ENCODE measurements at places on chromosomes 5 and 9. TPM values are rescaled to one million over a fixed set of nuclear protein-coding genes. Genes with fewer than 3 reads are reported as not detected.

The ACTBL2 gene
- not detected for total RNA-seq

The ADAMTSL2 gene
- 0.44 TPM for total RNA-seq

The ACTL7A gene
- total RNA-seq, result not detected

The LRRC26 gene
- total RNA-seq, result 9.2 TPM

The FOXD4L3 gene
- not detected for total RNA-seq

The DMRTA1 gene
- total RNA-seq, result 1.6 TPM

The CCDC171 gene
- total RNA-seq, result 8.8 TPM

The PDLIM4 gene
- total RNA-seq, result 102 TPM

The UGT3A2 gene
- total RNA-seq, result not detected

The SIGMAR1 gene
- 84.8 TPM for total RNA-seq

The ADGRD2 gene
- not detected for total RNA-seq

The SELENOP gene
- total RNA-seq, result 1,868 TPM

The PTPA gene
- 83.4 TPM for total RNA-seq

The PKD2L2 gene
- not detected for total RNA-seq

The SPINK4 gene
- total RNA-seq, result not detected

The BTNL8 gene
- total RNA-seq, result 0.15 TPM

The CCIN gene
- 0.80 TPM for total RNA-seq

The TTC16 gene
- 0.59 TPM for total RNA-seq

The PPP2R2B gene
- total RNA-seq, result 1.8 TPM

The GAS1 gene
- total RNA-seq, result 99.9 TPM

The ARAP3 gene
- 12.1 TPM for total RNA-seq

The WNK2 gene
- total RNA-seq, result not detected

The CCL19 gene
- total RNA-seq, result 1.3 TPM

The TNC gene
- 58.0 TPM for total RNA-seq

The GCNT4 gene
- 2.3 TPM for total RNA-seq

The CDC20B gene
- not detected for total RNA-seq

The ATOSB gene
- total RNA-seq, result 21.1 TPM

The SHISAL2B gene
- not detected for total RNA-seq

The PNPLA7 gene
- total RNA-seq, result 17.7 TPM

The CATSPER3 gene
- 0.44 TPM for total RNA-seq

The ANKRD31 gene
- 0.66 TPM for total RNA-seq

The PRXL2C gene
- total RNA-seq, result 14.3 TPM

The HMMR gene
- 0.15 TPM for total RNA-seq

The WWC1 gene
- 0.96 TPM for total RNA-seq

The ATP6V0E1 gene
- 219 TPM for total RNA-seq

The PCDHGB2 gene
- 10.5 TPM for total RNA-seq

The CXCL14 gene
- 45.5 TPM for total RNA-seq

The TRPM3 gene
- total RNA-seq, result 0.64 TPM

The DIRAS2 gene
- total RNA-seq, result under 0.01 TPM

The SERINC5 gene
- 28.5 TPM for total RNA-seq

The USP20 gene
- total RNA-seq, result 30.9 TPM
